Brain (organoid and tissue), 16 donors: ENCODE measurements at places on chromosomes 12 and 14.

- DNase-seq, result no peak
Measured at GRCh38 chr14:59301354-59301753, 112.9 kb downstream of the DAAM1 start.

GRCh38 chr14:91388551-91388975 lies 29.1 kb downstream of the CCDC88C start:
- peak; percentile 87 for DNase-seq

- peak; percentile 7 for DNase-seq
Measured at GRCh38 chr14:57290751-57291150, 22.0 kb downstream of the AP5M1 start.

DNA sequence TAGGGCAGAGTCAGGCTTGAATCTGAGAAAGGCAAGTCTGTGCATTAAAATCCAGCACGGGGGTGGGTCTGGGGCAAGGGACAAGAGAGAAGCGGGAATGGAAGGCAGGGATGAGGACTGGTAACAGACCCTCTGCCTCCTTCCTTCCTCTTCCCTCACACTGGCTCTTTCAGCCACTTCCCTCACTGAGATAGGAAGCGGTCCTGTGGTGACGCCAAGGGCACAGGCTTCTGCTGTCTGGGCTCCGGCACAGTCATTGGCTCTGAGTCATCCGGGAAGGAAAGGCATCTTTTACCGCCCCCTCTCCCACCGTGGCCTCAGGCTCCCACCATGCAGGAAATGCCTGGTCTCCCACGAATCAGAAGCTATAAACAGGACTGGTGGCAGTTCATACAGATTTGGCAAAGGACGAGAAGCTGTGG lies 70.2 kb downstream of the ETV6 start:
- no peak for DNase-seq

DNA sequence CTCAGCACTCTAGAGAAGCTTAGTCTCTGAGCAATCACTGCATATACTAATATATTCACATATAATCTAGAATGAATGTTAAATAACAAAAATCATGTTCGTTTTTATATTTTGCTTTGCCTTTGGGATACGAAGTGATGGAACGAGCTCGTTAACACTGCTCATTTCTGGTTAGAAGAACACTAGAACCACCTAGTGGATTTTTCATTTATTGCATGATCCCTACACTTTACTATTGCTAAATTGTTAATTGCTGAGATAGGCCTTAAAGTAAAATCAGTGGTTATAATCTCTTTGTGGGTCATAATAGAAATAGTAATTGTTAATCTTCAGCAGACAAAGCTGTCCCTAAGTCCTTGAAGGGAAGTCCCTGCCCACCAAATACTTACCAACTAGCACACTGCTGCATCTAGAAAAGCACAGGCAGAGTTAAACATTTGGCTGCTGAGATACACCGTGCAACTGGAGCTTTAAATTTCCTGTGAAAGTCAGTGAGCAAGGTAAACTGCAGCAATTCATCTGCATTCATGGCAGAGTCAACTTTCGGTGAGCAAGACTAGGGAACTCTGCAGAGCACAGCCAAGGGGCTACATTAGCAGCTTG lies 353.7 kb downstream of the APAF1 start:
- DNase-seq, result peak; percentile 85

DNA sequence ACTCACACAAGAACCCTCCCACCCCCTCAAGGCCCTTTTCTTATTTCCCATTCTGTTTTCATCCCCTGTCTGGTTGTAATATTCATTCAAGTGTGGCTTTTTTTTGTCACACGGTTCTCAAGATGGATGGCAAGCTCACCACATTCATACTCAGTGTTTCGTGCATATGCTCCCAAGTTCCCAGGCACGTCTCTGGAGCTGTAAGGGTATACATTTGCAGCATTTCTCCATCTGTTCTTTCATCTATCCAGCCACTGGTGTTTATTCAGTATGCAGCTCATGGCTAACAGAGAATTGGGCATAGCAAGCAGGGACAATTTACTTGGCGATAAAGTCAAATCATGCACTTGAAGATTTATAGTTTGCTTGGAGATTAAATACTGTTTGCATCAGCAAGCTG lies 212.1 kb downstream of the GRIN2B start:
- DNase-seq, result peak; percentile 37

DNA sequence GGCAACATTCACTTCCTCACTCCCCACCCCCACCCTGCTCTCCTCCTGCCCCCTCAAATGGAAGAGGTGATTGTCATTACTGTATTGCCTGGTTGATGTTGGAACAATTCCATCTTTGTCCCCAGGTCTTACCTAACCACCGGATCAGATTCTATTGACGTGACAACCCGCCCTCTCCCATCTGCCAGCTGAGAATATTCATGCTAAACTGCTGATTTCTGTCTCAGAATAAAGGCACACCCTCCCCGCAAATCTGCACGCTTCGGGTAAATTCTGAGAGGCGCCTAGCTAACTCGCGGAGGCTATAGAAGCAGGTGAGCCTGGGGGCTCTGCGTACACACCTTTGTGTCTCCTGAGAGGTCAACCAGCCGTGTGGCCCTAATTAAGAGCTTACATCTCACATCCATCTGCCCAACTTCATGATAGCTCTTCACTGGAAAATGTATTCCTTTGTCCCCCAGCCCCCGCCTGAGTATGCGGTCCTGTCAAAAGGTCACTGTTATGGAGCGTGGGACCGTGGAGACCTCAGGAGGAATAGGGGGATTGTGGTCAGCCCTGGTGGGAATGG lies 1054.3 kb downstream of the VRK1 start:
- DNase-seq, result peak; percentile 29

DNA sequence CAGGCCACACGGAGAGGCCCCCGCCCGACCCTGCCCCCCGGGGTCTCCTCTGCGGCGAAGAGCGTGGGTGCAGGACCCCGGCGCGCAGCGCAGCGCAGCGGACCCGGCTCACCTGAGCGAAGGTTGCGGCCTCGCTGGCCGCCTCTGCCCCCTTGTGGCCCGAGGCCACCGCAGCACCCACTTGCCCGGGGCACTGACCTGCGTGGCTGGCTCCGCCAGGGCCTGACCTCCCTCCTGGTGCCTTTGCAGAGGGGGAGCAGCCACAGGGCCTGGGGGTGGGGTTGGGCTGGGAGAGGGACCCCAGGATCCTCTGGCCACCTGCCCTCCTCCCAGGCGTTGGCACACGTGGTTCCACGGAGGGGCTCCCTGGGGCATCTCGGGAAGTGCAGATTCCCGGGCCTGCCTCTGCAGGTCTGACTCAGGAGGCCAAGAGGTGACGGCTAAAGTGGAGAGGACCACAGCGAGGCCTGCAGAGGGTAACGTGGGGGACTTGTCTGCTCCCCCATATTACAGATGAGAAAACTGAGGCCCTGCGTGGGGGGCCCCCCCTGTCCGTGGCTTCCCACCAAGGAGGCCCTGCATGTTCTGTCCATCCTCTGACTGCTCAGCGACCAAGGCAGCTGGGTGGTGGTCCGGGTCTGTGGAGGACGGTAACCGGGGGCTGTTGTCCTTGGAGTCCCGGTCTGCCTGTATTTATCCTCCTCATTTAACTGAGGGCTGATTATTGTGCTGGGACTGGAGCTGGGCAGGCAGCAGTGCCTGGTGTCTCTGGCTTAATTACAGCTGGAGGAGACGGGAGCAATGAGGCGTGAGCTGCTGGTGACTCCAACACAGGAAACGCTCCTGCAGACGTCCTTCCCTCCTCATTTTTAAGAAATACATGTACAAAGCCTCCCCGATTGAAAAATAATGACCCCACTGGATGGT lies 67.9 kb upstream of the BEGAIN start:
- DNase-seq, result no peak

DNA sequence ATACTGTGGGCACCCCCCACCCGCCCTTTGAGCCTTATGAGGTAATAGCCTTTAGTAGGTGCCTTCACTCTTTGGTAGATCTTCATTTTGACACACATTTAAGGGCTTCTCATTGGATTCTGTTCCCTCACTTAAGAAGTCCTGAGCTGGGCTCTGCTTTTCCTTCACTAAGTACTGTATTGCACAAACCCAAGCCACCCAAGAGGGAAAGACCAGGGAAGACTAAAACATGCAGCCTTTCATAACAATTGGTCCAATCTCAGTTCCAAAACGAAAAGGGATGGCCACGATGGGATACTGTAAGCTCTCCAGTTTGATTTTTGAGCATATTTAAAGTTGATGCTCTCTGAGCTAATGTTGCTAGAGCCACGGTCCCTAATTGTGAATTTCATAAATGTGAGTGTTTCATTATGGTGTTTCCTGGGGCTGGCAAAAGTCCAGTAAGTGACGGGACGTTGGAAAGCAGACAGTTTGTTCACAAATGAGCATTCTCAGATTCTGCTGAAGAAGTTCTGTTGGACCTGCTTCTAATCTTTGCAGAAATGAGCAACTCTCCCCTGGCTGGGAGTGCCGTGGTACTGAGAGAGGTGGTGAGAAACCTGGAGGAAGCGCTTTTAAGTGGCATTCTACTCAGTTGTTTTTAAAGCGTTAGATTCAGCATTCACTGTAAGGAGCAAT lies 9.4 kb downstream of the SSPN start:
- no peak for DNase-seq

- no peak for DNase-seq
Measured at GRCh38 chr14:77036484-77037214, 8.1 kb upstream of the IRF2BPL start.

DNA sequence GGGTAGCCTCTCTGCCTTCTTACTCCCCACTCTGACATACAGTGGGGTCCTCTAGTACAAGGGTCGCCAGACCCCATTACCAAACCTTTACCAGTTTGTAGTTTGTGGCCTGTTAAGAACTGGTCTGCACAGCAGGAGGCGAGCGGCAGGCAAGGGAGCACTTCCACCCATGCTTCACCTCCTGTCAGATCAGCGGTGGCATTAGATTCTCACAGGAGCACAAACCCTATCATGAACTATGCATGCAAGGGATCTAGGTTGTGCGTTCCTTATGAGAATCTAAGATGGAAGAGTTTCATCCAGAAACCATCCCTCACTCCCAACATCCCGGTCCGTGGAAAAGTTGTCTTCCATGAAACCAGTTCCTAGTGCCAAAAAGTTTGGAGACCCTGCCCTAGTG lies 146.5 kb downstream of the HMGA2 start:
- DNase-seq, result no peak

- DNase-seq, result no peak
Measured at GRCh38 chr12:71474791-71475190, 35.2 kb downstream of the LGR5 start.

DNA sequence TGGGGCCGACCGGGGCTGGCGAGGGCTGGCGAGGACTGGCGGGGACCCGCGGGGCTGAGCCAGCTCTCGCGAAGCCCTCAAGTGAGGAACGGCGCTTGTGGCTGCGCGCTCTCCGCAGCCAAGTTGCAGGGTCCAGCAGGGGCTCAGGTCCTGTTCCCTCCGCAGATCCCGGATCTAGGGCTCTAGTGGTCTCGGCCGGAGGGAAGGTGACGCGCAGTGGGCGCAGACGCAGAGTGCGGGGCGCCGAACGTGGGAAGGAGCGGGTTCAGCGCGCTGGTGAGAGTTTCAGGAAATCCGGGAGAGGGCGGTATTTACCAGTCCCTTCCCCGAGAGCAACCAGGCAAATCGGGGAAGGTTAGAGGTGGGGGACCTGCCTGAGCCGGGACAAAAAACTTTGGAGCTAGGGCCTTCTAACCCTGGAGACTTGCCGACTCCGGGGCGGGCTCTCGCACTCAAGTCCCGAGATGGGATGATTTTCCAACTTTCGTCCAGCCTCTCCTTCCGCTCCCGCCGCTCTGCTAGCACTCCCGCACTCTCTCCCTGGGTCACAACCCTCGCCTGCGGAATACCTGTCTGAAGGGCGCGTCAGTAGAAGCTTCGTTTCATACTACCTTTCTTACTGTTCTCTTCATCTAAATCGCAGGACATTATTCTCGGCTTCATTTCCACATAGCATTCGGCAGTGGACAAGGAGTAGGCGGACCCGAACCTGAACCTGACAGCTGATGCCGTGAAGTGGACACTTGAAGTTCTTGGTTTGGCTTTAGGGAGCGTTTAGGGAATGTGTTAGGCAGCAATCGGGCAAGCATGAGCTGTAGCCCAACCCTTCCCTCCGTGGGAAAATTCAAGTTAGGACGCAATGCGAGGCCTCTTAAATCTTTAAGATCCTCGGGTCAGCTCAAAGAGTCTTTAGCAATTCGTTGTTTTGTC lies 13.6 kb upstream of the PAX9 start:
- DNase-seq, result peak; percentile 75

DNA sequence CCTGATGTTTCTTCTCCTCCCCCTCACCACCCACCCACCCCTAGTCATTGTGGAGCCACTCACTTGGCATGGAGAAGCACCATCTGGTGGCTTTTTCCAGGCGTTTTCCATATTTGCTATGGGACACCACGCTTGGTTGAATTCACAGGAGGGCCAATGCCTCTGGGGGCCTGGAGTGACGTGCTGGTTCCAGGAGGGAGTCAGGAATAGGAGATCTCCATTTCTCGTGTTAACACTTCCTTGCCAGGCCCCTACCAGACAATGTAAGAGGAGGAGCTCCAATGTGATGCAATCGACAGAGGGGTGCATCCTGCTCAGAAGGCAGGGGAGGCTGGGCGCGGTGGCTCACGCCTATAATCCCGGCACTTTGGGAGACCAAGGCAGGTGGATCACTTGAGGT lies 21.6 kb upstream of the TESC start:
- no peak for DNase-seq

DNA sequence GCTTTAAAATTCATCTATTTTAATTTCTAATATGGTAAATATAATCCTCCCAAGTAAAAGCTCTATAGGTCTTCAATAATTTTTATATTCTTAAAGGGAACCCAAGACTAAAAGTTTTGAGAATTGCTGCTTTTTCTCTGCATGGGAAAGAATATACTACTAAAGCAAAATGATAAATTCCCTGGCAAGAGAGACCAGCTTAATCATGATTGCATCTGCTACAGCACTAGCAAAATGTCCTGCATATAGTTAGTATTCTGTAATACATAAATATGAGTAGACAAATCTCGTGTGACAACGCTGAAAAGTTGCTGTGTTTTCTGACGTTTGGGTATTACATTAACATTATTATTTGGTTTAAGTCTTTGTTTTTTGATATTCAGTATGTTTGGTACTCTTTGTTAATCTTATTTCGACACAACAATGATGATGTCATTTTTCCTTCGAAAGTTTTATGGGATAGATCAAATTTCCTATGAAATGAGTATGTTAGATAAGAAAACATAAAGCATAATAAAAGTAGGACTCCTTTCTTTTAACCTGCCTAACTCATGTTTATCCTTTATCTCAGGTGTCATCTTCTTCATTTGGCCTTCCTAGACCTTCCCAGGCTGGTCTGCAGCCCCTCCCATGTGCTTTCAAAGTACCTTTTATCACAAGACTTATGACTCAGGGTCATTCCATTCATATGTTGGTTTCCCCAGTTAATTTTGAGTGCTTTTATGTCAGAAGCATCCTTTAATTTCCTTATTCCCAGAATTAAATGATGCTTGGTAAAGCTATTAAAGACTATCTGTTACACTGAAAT lies 321.9 kb downstream of the RAD51B start:
- no peak for DNase-seq
